ENCODE measurements at places on chromosomes 12 and 14.

DNA sequence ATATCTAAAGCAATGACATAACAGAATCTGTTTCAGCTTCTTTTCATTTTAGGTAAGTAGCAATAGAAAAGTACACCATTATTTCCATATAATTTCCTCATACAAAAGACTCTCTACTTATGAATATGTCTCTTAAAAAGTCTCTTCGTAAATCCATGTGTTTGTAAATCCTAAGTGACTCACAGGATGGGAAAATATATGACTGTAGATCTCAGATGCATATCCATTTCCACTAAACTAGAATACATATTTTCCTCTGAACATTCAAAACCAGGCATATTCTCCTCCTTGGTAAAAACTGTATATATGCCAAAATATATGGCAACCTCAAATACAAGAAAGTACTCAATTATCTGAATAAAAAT lies 93.6 kb downstream of the TXNDC16 start:
- no peak for DNase-seq

- DNase-seq = no peak
Measured at GRCh38 chr12:15534874-15535273, 212.6 kb downstream of the PTPRO start.

GRCh38 chr12:23281295-23281694 lies 656.3 kb downstream of the ETNK1 start:
- DNase-seq = no peak

DNA sequence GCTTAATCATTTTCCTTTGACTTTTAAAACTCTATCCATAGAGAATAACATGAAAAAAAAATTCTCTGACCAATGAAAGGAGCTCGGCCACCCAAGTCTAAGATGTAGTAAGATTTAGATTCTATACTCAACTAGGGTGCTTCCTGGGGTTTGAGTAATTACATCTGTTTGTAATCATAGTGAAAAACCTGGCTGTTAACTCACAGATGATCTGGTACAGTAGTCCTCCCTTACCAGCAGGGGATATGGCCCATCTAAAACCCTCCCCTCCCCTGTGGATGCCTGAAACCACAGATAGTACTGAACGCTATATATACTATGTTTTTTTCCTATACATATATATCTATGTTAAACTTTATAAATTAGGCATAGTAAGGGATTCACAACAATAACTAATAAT lies 89.2 kb downstream of the DAAM1 start:
- no peak for DNase-seq

DNA sequence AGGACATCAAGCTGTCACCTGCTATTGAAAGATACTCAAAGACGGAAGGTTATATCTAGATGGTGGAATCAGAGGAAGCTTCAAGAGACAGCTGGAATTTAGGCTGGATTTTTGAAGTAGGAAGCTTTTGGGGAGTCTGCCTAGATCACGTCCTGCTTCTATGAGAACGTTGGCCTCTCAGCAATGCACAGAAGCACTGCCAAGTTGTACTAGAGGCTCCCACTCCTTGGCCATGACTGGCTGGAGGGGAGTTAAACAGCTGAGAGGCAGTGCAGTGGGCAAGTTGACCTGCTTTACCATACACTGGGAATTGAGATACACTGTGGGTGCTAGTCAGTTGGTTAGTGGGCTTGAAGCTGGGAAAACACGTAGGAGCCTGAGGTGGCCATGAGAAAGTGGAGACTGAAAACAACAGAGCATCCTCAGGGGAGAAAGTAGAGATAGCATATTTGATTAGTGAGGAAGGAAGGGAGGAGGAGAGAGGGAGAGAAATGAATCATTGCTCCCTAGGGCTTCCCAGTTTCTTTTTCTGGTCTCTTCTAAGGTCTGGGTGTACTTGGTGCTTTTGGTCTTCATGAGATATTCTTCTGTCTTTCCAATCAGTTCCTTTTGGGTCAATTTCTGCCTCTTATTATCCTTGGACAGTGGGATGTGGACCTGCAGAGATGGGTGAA lies 110.8 kb downstream of the EMP1 start:
- no peak for DNase-seq

DNA sequence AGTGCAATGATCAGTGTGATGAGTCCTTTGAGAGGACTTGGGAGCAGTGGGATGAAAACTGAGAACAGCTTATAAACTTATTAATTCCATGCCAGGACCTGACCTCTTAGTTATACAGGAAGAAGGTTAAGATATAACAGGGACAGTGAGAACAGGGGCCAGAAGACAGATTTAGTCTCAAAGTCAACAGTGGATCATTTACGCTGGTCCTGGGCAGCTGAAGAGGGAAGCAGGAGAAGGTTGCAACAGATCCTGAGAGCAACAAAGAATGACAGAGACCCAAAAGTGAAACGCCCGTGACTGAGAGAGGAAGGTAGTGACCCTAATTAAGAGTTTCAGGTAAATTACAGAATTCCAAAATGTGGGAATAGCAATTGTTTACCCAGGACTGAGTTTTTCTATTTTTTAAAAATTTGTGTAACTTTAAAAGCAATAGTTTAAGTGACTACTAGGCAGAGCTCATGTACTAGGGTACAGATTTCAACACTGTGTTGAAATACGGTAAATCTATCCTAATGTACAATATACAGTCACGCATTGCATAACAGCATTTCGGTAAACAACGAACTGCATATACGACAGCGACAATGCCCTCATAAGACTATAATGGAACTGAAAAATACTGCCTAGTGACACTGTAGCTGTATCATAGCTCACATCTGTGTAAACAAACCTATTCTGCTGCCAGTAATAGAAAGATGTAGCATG lies 77.7 kb upstream of the GNPNAT1 start:
- DNase-seq = no peak

GRCh38 chr14:81206115-81206514 lies 14.6 kb downstream of the GTF2A1 start:
- no peak for DNase-seq

GRCh38 chr12:34605510-34605887 lies 583.2 kb downstream of the ALG10 start:
- DNase-seq = no peak

- no peak for DNase-seq
Measured at GRCh38 chr12:123488539-123489230, 30.7 kb downstream of the SNRNP35 start.

- no peak for DNase-seq
Measured at GRCh38 chr12:45975506-45975905, 14.9 kb downstream of the SCAF11 start.

DNA sequence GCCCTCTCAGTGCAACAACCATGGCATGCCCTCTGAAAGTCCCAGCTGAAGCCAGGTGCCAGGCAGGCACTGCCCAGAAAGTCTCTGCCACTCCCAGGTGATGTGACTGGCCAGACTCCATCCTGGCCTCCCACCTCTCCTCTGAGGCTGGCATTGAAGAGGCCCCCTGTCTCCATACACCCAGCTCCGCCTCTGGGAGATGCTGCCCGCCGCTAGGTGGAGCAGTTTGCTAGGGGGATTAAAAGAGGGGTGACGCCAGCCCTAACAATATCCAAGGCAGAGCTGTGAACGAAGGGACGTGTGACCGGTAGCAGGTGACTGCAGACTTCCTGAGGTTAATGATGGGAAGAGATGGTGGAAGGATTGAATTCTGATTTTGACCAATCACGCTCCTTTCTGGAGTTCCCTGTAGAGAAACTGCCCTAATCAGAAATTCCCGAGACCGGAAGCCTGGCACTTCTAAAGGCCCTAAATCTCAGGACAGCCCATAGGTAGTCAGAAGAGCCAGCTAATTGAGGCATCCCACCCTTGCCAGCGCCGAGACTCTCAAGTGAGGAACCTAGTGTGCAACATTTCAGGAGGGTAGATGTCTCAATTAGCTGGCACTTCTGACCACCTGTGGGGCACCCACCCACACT lies 8.3 kb upstream of the PLEK2 start:
- DNase-seq = no peak

- no peak for DNase-seq
Measured at GRCh38 chr12:99110212-99110611, 465.1 kb downstream of the APAF1 start.

DNA sequence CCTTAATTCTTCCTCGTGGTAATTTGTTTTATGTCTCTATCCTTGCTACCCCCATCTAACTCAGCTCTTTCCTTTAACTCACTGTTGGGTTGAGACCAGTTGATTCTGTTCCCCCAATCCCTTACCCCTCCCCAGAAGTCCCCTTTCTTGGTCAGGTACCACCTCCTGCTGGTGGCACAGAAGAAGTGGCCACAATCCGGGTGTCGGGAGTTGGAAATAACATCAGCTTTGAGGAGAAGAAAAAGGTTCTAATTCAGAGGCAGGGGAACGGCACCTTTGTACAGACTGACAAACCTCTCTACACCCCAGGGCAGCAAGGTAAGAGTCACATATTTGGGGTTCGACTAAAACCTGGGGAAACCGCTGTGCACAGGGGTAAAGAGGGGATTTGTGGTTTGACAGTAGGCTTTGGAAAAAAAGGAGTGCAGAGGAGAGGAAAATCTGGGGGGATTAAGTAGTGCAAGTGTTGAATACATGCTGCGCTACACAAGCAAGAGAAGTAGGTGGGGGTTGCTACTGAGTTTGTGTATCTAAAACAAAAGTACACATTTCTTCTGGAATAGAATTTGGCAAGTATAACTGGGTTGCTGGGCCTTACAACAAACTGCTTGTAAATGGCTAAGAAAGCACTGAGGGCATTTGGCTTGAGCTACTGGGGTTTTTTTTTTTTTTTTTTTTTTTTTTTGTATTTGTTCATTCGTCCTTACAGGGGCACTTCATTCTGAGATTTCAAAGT lies 1.3 kb downstream of the A2ML1 start:
- DNase-seq = no peak

- no peak for DNase-seq
Measured at GRCh38 chr12:23694920-23695319, 254.6 kb downstream of the SOX5 start.

GRCh38 chr12:98208816-98209215 lies 306.6 kb upstream of the TMPO start:
- DNase-seq = no peak

DNA sequence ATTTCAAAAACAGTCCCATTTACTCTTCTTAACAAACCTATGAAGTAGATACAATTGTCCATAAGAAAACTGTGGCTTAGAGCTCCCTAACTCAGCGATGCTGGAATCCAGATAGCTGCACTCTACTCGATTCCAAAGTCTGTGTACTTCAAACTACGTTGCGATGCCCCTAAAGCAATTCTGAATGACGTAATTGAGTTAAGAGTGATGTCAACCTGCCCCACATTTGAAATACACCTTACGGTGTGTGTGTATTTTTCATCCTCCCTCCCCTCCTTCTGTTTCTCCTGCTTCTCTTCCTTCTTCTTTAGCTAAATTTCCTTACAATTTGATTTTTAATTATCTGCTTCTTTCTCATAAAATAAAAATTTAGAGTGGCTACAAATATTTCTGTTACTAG lies 31.9 kb upstream of the RAP1B start:
- no peak for DNase-seq

DNA sequence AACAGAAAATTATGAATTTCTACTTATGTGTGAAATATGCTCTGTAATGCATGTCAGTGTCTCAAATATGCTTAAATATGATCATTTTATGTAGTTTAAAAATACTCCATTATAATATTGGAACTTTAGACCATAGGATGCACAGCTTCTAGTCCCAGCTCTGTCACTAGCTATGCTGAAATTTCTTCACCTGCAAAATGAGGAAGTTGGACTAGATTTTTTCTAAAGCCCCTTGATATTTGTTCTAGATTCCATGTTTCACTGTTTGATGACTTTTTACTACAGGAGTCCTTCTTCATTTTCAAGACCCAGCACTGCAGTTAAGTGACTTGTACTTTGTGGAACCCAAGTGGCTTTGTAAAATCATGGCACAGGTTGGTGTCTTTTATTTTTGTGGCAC lies 90.1 kb downstream of the LRRK2 start:
- no peak for DNase-seq

Data from amygdala (tissue), 56 donors.